ENCODE measurements at places on chromosomes 3 and 15. TPM values are rescaled to one million over a fixed set of nuclear protein-coding genes. Genes with fewer than 3 reads are reported as not detected.

KIF23 gene
- 10.5 TPM for total RNA-seq

TMEM207 gene
- total RNA-seq: not detected

TTLL13 gene
- 0.16 TPM for total RNA-seq

IL5RA gene
- total RNA-seq: not detected

GLDN gene
- 9.4 TPM for total RNA-seq

COLQ gene
- 0.61 TPM for total RNA-seq

CLDN1 gene
- 0.85 TPM for total RNA-seq

GATA2 gene
- 1.2 TPM for total RNA-seq

OSBPL10 gene
- total RNA-seq: 10.2 TPM

SMAD6 gene
- total RNA-seq: 19.3 TPM

PCLAF gene
- 8.8 TPM for total RNA-seq

Data from hair follicle dermal papilla cell (primary cell).